Renal pelvis (tissue), 12 donors: ENCODE measurements at places on chromosomes 16 and 17.

DNA sequence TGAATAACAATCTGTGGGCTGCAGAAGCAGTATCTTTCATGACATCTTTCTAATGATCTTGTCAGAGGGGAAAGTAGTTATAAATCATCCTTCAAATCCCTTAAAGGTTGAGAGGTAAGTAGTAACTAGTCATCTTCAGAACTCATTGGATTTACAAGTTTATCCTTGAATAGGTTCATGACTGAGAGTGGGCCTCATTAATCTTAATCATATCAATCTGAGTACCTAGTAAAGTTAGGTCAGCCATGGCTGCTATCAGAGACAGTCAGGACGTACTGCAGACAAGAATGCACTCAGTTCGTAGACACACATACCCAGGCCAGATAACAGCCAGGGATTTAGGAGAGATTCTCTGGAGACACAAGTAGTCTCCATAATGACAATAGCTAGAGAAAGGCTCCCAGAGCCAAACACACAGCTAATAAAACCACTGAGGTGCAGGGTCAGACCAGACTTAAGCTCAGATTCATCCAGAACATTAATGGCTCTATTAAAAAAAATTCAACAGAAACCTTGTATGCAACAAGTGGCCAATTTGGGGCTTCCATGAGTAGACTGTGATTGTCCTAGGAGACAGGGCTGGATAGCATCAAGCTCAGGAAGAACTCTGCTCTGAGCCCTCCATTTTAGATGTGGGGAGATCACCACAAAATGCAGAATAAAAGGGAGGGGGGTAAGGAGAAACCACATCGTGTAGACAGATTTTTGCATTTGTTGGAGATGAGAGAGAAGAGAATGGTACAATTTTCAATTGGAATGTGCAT, 65.8 kb downstream of the TBX4 start:
- no peak for DNase-seq

GRCh38 chr16:70713824-70714223, 28.0 kb upstream of the MTSS2 start:
- no peak for DNase-seq

DNA sequence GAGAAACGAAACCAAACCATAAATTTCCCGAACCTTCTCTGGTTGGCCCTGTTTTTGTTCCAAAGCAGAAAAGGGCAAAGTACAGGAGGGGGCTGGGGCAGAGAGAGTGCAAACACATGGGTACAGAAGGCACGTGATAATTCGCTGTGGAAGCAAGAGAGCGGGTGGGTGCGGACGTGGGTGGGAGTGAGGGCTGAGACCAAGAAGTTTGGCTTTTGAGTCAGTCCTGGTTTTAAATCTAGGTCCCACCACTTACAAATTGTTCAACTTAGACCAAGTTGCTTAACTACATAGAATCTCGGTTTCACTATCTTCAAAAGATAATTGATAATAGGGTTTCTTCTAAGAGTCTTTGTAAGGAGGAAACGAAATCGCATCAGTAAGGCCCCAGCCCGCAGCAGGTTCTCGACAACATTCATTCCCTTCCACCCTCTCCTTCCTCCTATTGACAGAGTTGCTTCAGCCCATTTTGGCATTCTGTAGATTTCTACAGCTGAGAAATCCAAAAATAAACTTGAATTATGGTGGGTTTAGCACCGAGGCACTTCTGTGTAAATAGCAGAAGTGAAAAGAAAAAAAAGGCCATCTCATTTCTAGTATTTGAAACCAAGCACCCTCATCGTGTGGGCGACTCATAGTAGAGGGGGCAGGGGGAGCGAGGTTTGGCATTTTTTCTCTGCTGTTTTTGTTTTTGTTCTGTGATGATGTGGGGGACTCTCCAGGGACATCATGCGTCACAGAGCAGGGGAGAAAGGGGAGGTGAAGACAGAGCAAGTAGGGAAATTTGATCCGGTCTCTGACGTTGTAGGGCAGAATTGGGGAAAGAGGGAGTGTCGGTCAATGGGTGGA, 33.6 kb upstream of the CCR7 start:
- DNase-seq: peak; percentile 83

GRCh38 chr16:66103211-66103610, 263.3 kb upstream of the CDH5 start:
- DNase-seq: no peak

DNA sequence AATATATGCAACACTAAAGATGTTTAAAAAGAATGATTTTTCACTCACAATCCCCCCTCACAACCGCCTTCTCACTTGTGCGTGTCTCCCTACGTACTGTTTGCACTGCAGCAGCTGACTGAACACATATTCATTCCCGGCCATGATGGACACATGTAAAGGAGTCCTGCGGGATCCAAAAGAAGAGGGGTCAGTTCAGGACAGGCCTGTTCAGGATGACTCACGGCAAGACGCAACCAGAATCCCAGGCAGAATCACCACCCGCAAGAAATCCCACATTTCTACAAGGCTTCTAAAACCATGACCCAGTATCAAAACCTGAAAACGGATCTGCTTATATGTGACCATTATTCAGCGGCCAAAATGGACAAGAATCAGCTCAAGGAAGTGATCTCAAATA, 52.3 kb downstream of the CYB5D2 start:
- no peak for DNase-seq

- no peak for DNase-seq
Measured at GRCh38 chr17:45155483-45155882, 6.2 kb upstream of the HEXIM2 start.

- DNase-seq: no peak
Measured at GRCh38 chr17:57488856-57489255, 232.5 kb downstream of the MSI2 start.

- DNase-seq: no peak
Measured at GRCh38 chr17:27600471-27600870, 30.5 kb upstream of the LGALS9 start.

GRCh38 chr17:69722518-69722917, 308.0 kb downstream of the MAP2K6 start:
- DNase-seq: no peak

GRCh38 chr17:81125573-81126081, 39.7 kb upstream of the PVALEF start:
- DNase-seq: no peak

DNA sequence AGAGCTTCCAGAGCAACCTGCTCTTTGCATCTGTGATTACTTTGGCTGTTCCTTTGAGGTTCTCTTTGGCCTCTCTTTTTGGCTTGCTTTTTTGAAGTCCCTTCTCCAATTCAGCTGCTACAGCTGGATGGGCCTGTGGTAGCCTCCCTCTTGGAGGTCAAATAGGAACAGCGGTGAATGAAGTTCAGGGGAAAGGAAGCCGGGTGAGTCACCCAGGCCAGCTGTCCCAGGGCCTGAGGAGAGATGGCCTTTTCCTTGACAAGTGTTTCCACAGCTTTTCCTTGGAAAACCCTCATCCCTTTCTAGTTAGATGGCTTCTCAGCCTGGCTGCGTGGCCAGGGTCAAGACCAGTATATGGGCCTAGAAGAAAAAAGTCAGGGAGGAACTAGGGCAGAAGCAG, 103.1 kb downstream of the STX8 start:
- DNase-seq: no peak

DNA sequence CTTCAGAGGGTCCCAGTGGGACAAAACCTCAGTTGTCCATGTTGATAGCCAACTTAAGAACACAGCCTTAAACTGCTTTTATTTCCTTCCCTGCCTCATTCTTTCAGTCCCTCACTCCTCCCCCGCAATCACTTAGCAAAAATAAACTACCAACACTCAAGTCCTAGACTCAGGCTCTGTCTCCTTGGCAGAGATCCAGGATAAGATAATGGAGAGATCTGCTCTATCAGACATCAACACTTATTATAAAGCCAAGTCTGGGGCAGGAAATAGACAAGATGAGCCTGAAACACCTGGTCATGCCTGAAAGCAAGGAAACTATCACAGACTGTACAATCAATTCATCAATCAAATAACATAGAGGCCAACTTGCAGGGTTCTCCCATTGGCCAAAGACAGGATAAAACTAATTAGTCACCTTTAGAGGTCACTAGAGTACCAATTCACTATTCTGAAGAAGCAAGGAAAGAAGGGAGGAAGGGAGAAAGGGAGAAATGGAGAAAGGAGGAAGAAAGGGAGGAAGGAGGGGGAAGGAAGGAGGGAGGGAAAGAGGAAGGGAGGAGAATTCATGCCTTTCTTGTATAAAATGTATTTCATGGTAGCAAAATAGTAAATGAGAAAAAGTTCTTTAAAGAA, 15.7 kb downstream of the HYDIN start:
- no peak for DNase-seq

DNA sequence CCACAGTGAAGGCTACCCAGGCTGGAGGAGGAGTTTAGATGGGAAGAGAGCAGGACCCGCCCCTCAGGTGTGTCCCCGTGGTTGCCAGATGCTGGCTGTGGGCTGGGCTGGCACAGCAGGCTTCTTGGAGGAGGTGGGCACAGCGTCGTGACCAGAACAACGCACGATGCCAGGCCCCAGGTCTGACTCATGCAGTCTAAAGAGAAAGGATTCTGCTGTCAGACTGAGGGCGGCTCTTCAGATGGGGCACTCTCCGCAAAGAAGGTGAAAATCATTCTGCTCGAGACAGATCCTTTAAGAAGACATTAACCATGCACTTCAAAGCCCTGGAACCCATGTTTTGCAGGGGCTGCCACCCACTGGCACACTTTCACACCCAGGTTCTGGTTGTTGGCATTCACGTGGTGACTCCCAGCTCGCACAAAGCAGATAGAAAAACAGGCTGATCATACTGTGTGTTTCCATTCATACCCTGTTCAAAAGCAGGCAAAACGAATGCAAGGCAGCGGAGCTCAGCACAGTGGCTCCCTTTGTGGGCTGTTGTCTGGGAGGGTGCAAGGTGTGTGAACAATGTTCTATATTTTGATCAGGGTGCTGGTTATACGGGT, 19.0 kb downstream of the CACNG4 start:
- DNase-seq: no peak

DNA sequence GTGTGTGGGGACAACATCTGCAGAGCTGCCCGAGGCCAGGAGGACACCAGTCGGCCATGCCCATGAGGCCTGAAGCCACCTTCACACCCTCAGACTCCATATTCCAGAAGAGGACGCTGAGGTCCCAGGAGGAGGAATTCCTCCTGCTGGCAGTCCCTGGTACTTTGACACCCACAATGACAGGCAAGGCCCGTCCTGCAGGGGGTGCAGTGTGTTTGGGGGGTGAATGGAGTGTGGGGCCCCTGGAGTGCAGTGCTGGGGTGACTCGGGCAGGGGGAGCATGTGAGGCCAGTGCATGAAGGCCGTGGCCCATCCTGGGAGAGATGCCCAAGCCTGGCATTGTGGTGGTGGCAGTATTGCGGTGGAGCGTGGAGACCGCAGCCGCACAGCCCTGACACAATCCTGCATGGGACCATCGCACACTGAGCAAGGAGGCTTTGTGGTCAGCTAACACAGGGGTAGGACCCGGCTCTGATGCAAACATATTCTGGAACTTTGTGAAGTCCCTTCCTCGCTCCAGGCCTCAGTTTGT, 52.2 kb downstream of the ZDHHC7 start:
- DNase-seq: no peak

DNA sequence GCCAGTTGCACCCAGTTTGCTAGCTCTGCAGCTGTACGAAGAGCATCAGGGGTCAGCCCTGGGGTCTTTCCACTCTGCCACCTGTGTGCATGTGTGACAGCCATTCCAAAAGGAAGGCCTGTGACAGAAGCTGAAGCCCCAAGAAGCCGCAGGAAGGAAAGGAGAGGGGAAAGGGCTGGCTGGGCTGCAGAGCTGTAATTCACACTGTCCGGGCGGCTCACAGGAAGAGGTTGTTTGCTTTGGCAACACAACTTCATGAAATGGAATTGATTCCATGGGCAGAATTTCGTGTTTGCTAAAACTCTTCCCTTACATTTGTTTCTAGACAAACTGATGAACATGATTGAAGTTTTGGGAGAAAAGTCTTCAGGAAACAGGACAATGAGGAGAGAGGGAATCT, 14.8 kb downstream of the TMEM204 start:
- DNase-seq: no peak

- no peak for DNase-seq
Measured at GRCh38 chr16:29898804-29899515, 390 bp downstream of the SEZ6L2 start.

DNA sequence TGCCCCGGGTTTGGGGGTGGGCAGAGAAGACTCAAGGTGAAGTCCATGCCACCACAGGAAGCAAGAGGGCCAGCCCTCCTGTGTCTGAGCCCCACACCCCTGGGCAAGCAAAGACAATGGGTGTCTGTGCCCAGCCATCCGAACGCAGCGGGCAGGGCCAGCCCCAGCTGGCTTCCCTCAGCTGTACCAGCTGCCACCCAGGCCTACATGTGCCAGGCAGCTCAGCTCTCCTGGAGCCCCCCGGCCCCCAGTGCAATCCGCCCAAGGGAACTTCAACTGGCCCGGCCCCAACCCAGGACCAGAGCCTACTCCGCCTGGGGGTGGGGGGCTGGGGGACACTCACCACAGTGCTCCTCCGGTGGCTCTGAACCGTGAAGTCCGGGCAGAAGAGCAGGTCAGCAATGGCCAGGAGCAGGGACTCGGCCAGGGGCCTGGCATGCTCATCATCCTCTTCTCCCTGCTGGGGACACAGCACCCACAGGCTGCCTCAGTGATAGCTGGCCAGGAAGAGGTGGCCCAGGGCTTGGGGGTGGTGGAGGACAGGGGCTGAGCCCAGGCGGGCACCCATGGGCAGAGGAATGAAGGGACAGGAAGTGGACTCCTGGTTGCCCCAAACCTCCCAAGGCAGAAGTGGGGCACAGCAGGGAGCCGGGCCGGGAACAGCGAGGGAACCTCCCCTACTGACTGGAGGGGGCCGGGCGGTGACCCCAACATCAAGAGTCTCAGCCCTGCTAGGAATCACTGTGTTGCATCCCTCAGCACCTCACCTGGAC, 9.8 kb downstream of the HID1 start:
- no peak for DNase-seq

DNA sequence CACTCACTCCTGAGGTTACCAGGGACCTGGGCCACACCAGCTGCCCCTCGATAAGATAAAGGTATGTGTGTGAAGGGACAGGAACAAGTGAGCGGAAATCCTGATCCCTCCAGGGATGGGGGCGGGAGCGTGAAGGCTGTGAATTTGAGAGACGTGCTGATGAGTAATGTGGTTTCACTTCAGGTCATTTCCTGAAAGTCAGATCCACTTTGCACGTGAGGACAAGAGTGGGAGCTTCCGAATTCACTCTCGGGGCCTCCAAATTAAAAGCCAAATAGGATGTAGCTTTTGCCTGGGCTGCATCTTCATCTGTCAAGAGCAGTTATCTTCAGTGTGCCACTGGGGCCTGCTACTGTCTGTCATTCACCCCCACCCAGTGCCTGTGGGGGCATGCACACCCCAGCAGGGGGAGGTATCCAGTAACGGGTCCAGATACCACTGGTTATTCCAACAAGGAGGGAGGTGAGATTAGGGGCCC, 87.4 kb upstream of the LHX1 start:
- DNase-seq: no peak

- DNase-seq: no peak
Measured at GRCh38 chr17:68581863-68582645, 19.1 kb downstream of the FAM20A start.
